Osteoblast (primary cell): ENCODE measurements at places on chromosomes 1 and 21. TPM values are rescaled to one million over a fixed set of nuclear protein-coding genes. Genes with fewer than 3 reads are reported as not detected.

GRCh38 chr1:16127676-16128337, 28.1 kb downstream of the EPHA2 start:
- DNase-seq, result peak; percentile 62
- H3K36me3 ChIP-seq, result peaks cover 86% of the 10 kb centered on the region
- peaks cover 26% of the 10 kb centered on the region for H3K4me1 ChIP-seq
- no peak overlapping the region for H3K27ac ChIP-seq
- H3K27me3 ChIP-seq, result no peaks in the 10 kb centered on the region

DNA sequence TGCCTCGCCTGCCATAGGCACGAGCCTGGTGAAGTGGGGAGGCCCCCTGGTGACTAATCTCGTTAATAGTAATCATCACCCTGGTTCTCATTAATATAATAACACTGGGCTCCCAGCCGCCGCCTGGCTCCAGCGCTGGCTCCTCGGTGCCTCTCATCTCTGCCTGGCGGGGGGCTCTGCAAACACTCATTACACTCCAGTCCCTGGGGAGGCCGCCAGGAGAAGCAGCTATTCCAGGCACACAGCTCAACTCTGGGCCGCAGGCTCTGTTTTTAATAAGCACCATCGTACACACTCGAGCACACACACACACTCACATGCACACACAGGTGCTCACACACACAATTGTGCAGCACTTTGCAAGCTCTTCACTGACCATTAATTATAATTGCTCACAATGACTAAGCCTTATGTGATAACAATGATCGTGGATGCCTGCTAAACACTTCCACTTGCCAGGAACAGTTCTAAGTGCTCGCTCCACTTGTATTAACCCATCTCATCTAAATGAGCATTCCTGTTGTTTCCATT, 52.2 kb downstream of the SDC3 start:
- no peaks in the 10 kb centered on the region for H3K36me3 ChIP-seq
- H3K27ac ChIP-seq, result no peak overlapping the region
- H3K27me3 ChIP-seq, result no peaks in the 10 kb centered on the region
- no peak overlapping the region for H3K4me3 ChIP-seq

DNA sequence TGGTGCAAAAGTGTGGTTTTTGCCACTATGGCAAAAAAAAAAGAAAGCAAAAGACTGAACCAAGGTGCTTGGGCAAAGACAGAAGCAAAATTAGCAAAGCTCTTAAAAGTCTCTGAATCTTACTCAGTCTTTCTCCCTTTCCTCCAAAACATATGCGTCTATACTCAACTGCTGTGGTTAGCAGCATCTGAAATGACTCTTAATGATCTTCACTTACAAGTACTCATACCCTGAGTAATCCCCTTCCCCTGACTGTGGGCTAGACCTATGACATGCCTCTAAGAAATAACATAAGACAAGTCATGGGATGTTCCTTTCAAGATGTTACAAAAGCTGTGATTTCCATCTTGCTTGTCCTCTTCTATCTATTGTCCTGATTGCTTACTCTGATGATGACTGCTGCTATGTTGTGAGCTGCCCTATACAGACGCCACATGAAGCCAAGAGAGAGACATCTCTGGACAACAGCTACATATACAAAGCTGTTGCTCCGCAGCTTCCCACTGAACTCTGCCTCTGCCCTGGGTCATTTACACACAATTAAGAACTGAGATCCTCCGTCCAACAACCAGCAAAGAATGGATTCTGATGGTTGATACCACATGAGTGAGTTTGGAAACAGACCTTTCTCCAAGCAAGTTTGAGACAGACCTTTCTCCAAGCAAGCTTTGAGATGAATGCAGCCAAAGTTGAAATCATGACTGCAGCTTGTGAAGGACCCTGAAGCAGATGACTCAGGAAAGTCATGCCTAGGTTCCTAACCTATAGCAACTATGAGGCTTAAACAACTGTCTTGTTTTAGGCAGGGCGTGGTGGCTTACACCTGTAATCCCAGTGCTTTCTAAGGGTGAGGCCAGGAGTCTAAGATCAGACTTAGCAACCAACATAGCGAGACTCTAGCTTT, 55.2 kb downstream of the PUM1 start:
- H3K4me1 ChIP-seq, result peaks cover 60% of the 10 kb centered on the region
- peak; percentile 37 for DNase-seq
- H3K27me3 ChIP-seq, result no peaks in the 10 kb centered on the region
- H3K4me3 ChIP-seq, result no peak overlapping the region
- H3K27ac ChIP-seq, result peak overlapping the region; percentile 73

DNA sequence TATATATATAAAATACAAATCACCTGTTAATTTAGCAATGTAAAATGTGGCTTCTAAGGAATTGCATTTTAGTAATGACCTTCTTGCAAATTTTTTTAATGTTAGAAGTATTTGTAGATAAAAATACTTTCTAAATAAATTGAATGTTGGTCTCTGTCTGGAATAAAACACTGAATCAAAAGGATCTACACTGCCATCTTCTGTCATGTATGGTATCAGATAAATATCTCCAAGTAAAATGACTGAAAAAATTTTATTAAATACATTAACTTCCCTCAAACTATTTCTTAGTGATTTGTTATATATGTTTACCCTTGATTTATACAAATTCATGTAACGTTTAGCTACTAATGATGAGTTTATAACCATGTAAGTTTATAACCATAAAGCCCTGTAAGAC, 2029.3 kb downstream of the MRPL39 start:
- DNase-seq, result no peak
- no peak overlapping the region for H3K4me3 ChIP-seq
- no peak overlapping the region for H3K27ac ChIP-seq
- H3K36me3 ChIP-seq, result no peaks in the 10 kb centered on the region
- no peaks in the 10 kb centered on the region for H3K27me3 ChIP-seq
- H3K4me1 ChIP-seq, result no peaks in the 10 kb centered on the region

DNA sequence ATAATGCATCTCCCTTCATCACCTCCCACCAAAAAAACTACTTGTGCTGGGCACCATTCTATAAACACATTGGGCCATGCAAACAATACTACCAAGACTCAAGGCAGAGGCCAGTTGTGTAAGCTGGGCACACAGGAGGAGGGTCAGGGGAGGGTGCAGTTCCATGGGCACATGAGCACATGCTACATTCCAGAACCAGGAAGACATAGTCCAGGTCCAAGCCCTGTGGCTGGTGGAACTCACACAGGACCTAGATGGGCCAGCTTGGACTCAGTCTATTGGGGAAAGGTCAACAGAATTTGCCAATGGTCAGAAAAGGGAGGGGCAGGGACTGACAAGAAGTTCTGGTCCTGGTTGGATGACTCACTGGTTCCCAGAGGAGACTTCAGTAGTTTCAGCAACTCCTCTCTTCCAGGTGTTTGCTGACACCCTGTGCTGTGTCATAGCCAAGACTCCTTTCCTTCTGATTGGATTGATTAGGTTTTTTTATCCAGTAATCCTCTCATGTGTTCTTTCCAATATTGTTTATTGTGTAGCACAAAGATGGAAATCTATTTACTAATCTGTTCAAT, 249.7 kb downstream of the C1orf94 start:
- no peaks in the 10 kb centered on the region for H3K36me3 ChIP-seq
- H3K27ac ChIP-seq, result no peak overlapping the region
- no peaks in the 10 kb centered on the region for H3K27me3 ChIP-seq
- H3K4me1 ChIP-seq, result no peaks in the 10 kb centered on the region
- no peak for DNase-seq
- H3K4me3 ChIP-seq, result no peak overlapping the region

GRCh38 chr1:201357636-201358348, 19.7 kb downstream of the TNNT2 start:
- no peak overlapping the region for H3K27ac ChIP-seq
- H3K27me3 ChIP-seq, result peaks cover 14% of the 10 kb centered on the region
- no peaks in the 10 kb centered on the region for H3K4me1 ChIP-seq
- H3K4me3 ChIP-seq, result no peak overlapping the region
- no peaks in the 10 kb centered on the region for H3K36me3 ChIP-seq
- no peak for DNase-seq

DNA sequence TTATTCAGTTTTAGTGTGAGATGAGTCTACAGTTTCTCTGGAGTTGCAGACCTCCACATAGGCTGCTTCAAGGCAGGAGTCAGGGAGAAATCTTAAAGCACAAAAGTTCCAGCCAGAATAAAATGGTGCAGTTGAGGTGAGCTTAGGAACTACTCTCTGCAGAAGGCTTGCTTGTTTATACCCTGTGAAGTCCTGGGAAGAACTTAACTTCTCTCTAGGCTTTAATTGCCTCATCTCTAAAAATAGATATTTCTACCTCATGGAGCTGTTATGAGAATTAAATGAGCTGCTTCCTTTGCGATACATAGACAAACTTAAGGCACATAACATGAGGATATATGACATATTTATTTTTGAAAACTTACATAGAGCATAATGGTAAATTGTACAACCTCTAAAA, 286.2 kb downstream of the GPATCH2 start:
- H3K27me3 ChIP-seq, result no peaks in the 10 kb centered on the region
- no peak for DNase-seq
- no peaks in the 10 kb centered on the region for H3K4me1 ChIP-seq

- no peak overlapping the region for H3K27ac ChIP-seq
- H3K4me1 ChIP-seq, result no peaks in the 10 kb centered on the region
- H3K27me3 ChIP-seq, result no peaks in the 10 kb centered on the region
- H3K36me3 ChIP-seq, result peaks cover 9% of the 10 kb centered on the region
- no peak for DNase-seq
- no peak overlapping the region for H3K4me3 ChIP-seq
Observed at GRCh38 chr1:173996995-173997394, 25.2 kb downstream of the RC3H1 start.

DNA sequence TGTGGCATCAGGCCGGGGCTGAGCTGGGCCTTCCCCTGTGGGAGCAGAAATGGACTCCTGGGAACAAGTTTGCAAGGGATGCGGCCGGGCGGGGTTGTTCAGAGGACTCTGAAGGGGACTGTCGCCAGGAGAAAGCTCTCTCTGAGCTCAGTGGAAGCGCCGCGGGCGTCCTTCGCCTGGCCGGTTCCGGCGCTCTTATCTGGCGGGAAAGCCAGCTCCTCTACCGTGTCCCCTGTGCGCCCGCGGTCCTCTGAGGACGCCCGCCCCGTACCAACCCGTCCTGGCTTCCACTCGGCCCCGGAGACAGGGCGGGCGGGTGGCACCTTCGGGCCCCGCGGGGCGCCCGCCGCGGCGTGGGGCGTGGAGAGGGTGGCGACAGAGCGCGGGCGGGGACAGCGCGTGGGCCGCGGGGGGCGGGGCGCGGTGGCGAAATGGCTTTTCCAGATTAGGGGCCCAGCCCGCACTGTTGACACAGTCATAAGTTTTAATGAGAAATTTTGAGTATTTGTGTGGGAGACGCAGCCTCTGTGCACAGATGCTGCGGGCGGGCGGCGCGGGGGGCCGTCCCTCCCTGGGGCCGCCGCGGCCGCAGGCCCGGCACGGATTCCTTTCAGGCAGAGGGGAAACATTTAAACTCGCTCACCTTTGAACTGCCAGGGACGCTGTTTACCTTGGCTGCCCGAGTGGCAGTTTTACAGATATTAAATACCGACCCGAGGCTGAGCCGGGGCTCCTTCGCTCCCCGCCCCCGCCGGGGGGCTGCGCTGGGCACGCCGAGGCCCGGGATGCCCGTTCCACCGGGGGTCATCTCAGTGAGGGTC, 70.2 kb downstream of the FOXD2 start:
- H3K36me3 ChIP-seq, result no peaks in the 10 kb centered on the region
- H3K4me1 ChIP-seq, result peaks cover 3% of the 10 kb centered on the region
- no peak for DNase-seq
- H3K27ac ChIP-seq, result no peak overlapping the region

DNA sequence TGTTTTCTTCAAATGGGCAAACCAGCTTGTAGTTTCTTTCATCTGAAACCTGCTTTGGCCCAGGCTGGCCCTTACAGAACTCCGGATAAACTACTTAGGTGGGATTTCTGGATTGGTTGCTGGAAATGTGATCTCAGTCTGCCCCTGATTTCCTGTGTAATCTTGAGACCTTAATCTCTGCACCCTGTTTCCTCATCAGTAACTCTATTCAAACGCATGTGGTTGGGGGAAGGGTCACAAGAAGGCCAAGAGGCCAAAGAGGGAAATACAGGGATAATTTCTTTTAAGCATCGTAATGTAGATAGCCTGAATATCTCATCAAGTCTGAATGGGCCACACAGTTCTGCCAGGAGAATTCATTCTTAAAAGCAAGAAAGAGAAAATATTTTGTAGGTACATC, 483.6 kb downstream of the LTN1 start:
- H3K27me3 ChIP-seq, result no peaks in the 10 kb centered on the region
- no peak for DNase-seq
- H3K36me3 ChIP-seq, result no peaks in the 10 kb centered on the region
- H3K4me1 ChIP-seq, result no peaks in the 10 kb centered on the region

GRCh38 chr1:206048582-206048981, 4.4 kb upstream of the RHEX start:
- no peak overlapping the region for H3K4me3 ChIP-seq
- no peaks in the 10 kb centered on the region for H3K4me1 ChIP-seq
- no peak overlapping the region for H3K27ac ChIP-seq

- H3K4me3 ChIP-seq, result peak overlapping the region; percentile 19
- H3K27me3 ChIP-seq, result peaks cover 11% of the 10 kb centered on the region
- H3K27ac ChIP-seq, result no peak overlapping the region
- no peaks in the 10 kb centered on the region for H3K4me1 ChIP-seq
- H3K36me3 ChIP-seq, result no peaks in the 10 kb centered on the region
Observed at GRCh38 chr1:235642011-235642942, 7.3 kb downstream of the GNG4 start.

- no peaks in the 10 kb centered on the region for H3K27me3 ChIP-seq
- no peak for DNase-seq
- H3K4me1 ChIP-seq, result peaks cover 20% of the 10 kb centered on the region
- H3K27ac ChIP-seq, result no peak overlapping the region
Observed at GRCh38 chr1:15345705-15346345, 63.9 kb upstream of the EFHD2 start.

GRCh38 chr21:44551340-44551961, at the start of gene KRTAP10-2:
TSS of gene KRTAP10-2 (minus strand) at chr21:44551505. CDS start at chr21:44551458, 47 bp downstream.
- no peaks in the 10 kb centered on the region for H3K36me3 ChIP-seq
- H3K27ac ChIP-seq, result no peak within 1 kb of the TSS
- no peak within 1 kb of the TSS for H3K4me3 ChIP-seq
- peak; percentile 17 for DNase-seq
- H3K4me1 ChIP-seq, result no peaks in the 10 kb centered on the region

- H3K36me3 ChIP-seq, result no peaks in the 10 kb centered on the region
- no peak for DNase-seq
- H3K4me3 ChIP-seq, result no peak overlapping the region
- H3K27me3 ChIP-seq, result no peaks in the 10 kb centered on the region
Observed at GRCh38 chr1:46830665-46831322, 31.9 kb downstream of the CYP4B1 start.

Gene CCDC185
- not detected in 2 replicates for total RNA-seq

Gene F11R
- total RNA-seq, result 0.72 and 1.2 TPM in 2 replicates

Gene AUNIP
- total RNA-seq, result 0.72 and 0.88 TPM in 2 replicates

Gene AJAP1
- total RNA-seq, result 0.29 and 1.1 TPM in 2 replicates
